ENCODE measurements at places on chromosomes 6 and 20.

- no peak for DNase-seq
Measured at GRCh38 chr20:8153281-8153908, 21.3 kb downstream of the PLCB1 start.

GRCh38 chr6:1773700-1774099 lies 164.0 kb downstream of the FOXC1 start:
- DNase-seq = no peak

GRCh38 chr6:157514659-157515496 lies 133.9 kb downstream of the ZDHHC14 start:
- no peak for DNase-seq

DNA sequence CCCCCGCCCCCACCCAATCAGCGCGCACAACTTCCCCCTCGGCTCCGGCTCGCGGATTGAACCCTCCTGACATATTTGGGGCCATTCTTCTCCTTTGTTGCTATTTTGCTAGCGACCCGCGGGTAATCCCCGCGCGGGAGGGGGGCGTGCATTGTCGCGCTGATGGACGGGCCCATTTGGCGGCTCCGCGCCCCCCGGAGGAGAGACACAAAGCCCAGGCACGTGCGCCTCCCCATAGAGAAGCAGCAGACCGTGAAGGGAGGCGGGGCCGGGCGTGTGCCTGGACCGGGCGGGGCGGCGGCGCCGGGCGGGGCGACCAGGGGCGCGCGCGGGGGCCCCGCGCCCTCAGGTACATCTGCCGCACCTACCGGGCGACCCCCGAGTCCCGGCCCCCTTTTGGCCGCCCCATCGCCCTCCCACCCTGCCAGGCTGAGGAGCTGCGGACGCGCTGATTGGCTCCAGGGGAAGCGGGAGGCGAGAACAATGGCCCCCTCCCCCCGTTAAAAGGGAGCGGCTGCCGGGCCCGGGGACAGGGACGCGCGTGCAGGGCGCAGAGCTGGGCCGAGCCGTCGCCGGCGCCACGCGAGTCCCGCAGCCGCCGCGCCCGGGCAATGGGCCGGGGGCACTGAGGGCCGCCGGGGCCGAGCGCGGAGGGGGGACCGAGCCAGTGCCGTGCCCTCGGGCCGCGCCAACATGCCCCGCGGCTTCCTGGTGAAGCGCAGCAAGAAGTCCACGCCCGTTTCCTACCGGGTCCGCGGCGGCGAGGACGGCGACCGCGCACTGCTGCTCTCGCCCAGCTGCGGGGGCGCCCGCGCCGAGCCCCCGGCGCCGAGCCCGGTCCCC lies at the start of gene INSM1:
INSM1 (plus strand) TSS at position 530 of the 843 bp plus-strand sequence; CDS start at position 694, 164 bp downstream.
- no peak for DNase-seq

DNA sequence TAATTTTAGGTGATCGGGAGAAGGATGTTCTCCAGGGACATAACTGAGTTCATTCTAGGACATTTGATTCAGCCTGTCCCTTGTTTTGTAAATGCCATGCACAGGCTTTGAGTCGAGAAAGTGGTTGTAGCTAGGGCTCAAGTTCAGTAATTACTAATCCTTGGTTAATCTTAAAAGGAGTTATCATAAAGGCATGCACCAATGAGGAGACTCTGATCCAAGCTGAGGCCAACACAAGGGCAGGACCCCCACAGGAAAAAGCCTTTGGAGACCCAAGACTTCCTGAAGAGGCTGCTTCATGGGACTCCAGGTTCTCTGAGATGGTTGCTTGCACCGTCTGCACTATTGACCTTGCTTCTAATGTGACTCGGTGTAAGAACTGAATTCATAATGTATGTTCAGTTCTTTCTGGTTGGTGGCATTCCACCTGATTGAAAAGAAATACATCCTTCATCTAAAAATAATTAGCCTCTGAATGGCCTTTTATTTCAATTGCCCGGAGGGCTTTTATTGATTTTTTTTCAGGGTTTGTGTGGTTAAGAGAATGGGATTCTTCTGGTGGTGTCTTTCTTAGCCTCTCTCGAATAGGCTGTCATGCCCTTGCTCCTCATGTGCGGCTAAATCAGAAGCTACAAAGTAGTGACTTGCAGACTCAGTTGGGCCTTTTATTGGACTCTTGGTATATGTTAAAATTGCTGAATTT lies 201.7 kb upstream of the PLCB4 start:
- DNase-seq = no peak

GRCh38 chr6:151614630-151615029 lies 120.8 kb downstream of the CCDC170 start:
- DNase-seq = no peak

DNA sequence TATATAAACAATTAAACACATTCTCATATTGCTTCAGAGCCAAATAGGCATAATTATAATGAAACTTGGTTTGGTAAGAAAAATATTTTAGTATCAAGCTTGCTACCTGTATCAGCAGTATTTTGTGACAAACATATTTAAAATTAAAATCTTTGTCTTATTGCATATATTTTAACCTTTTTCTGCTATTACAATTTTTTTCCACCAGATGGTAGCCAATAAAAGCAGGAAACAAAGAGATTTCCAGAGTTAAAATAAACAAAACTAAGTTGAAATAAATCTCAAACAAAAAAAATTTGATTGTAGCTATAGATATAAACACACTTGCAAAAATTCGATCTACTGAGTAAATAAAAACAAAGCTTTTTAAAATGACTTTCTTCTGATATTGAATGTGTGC lies 491.3 kb upstream of the GJE1 start:
- no peak for DNase-seq

- DNase-seq = no peak
Measured at GRCh38 chr6:16450821-16451220, 212.4 kb downstream of the GMPR start.

DNA sequence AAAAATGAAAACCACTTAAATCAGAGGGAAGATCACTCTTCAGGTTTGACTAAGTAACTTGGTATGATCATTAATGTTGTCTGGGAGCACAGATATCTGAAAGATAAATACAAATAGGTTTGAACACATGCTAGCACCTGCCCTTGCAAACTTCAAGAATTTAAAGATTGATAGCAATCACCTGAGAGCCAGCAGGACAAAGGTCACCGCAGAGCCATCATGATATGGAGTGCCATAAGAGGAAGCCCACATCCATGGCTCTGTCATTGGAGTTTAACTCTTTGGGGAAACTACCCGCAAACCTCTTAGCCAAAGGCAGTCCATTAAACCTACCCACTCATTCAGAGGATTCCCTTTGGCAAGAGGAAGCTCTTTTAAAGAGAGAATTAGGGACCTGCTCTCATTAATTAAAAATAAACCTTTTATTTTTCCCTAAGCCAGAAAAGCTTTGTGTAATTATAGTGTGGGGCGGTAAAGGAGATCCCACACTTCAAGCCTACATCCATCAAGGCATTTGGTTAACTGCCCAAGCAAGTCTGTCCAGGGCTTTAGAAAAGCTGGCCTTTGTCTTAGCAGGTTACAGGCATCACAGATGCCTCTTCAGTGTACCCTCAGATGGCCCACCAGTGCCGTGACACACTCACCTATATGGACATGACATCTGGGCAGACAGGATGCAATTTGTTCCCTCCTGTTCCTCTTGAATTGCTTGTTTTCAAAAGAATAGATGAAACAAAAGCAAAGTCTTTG lies 73.0 kb downstream of the SASH1 start:
- no peak for DNase-seq

GRCh38 chr6:37433657-37434271 lies 743 bp downstream of the CMTR1 start:
- DNase-seq = peak; percentile 30

DNA sequence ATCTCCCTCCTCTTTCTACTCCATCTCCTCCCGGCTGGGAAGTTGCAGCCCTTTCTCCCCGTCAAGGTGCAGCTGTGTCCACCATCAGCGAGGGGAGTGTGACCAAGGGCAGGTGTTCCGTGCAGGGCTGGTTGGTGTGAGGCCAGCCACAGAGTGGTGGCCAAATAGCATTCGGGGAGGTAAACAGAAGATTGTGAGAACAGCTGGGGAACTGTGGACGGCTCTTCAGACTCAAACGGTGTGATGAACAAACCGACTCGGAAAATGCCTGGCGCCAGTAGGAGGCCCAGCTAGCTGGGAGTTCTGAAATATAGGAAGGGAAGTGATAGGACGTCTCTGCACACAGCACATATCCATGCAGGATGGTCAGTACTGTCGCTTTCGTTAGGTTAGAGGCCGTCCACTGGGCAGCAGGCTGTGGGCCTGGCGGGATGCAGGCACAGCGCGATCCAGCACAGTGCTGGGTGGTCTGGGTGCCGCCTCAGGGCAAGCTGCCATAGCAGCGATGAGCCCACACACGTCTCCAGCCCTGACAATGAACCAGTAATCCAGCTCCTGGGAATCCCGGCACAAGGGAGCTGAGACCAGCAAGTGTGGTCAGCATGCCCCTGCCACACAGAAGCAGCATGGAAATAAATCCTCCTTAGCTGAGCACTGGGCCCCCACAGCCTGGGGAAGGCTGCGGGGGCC lies 258.1 kb downstream of the TAF4 start:
- DNase-seq = no peak

DNA sequence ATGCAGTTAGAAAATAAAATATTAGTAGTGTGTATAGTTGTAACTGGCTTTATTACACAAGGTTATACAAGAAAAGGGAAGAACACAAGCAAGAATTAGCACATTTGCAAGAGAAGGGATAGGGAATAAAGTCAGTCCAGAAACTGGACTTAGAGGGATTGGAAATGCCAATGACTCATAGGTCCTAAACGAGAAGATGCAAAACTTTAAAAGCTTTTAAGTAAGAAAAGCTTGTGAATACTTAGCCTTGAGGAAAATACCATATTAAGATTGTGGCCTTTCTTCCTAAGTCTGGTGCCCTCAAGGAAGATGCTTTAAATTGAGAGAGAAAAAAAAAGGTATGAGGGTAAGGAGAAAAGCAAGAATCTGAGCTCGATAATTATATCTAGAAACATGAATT lies 102.3 kb upstream of the MCHR2 start:
- DNase-seq = no peak

GRCh38 chr20:1881240-1881835 lies 13.9 kb upstream of the SIRPA start:
- no peak for DNase-seq

GRCh38 chr6:145882121-145882531 lies 67.5 kb upstream of the FBXO30 start:
- no peak for DNase-seq

DNA sequence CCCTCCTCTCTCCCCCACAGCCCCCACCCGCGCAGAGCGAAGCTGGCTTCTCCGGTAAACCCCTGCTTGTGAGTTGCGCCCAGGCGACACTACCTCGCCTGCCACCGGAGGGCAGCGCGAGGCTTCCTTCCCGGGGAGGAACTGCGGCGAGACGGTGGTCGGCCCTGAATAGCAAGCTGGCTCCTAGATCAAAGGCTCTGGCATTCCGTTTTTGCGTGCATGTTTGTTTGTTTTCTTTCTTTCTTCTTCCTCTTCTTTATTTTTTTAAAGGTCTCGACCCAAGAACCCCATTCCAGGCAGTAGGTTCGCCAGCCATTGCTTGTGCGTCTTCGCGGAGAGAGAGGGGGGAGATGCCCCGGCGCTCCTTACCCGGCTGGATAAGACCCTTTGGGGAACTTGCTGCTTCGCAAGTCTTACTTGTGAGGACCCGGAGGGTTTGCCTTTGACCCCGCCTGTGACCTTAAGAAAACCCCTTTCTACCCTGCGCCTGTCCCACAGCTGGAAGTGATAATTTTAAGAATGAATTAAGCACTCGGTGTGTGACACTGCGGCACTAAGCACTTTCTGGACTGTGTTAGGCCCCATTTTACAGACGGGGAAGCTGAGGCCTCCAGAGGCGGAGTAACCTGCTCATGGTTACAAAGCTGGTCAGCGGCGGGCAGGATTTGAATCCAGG lies 92.7 kb upstream of the SIRPA start:
- no peak for DNase-seq

DNA sequence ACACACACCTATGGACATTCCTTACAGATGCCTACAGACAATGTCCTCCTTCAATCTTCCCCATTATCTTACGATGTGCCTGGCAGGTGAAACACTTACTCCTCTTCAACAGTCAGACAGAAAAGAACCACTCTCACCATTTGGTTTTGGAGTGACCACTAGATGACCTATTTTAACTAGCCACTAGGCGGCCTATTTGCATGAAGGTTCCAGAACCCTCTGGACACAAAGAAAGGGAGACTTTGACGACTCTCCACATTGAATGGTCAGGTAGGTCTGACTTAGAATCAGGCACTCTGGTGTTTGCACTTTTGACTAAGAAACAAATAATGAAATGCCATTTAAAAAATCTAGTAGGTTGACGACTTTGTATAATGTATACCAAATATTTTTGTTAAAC lies 42.0 kb downstream of the PNLDC1 start:
- DNase-seq = no peak

- DNase-seq = no peak
Measured at GRCh38 chr20:3842348-3842930, 4.2 kb upstream of the MAVS start.
